ENCODE measurements at places on chromosomes 4 and X. TPM values are rescaled to one million over a fixed set of nuclear protein-coding genes. Genes with fewer than 3 reads are reported as not detected.

The PACRGL gene
- total RNA-seq: 14.8 TPM

The MAGEB6 gene
- not detected for total RNA-seq

The ARHGAP4 gene
- 7.5 TPM for total RNA-seq

The ZGRF1 gene
- total RNA-seq: 5.2 TPM

The CTAG1B gene
- total RNA-seq: not detected

The RNF212 gene
- total RNA-seq: 1.4 TPM

GRCh38 chr4:628311-628741 is 3.0 kb downstream of the PDE6B start:
- no peak for ATAC-seq

DNA sequence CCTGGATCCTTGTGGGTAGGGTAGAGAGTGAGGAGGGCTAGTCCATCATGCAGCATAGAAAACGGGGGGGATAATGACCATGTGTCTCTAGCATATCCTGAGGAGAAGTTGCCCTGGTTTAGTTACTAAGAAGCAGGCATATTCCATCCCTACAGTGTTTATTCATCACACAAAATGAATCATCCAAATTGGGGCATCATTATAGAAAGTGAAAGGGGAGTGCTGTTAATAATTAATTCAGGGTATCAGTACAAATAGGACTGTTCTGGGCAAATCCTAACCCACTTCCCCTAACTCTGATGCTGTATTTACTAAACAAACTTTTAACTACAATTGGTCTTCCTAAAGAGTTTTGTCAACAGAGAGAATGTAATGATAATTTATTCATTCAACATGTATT is 281.1 kb upstream of the ARX start:
- no peak for ATAC-seq

- ATAC-seq: no peak
Observed at GRCh38 chr4:76310683-76311082, 4.2 kb downstream of the STBD1 start.

- ATAC-seq: no peak
Observed at GRCh38 chr4:135204311-135204710, 1002.7 kb upstream of the PABPC4L start.

GRCh38 chrX:136115126-136115903 is 32.0 kb upstream of the FHL1 start:
- ATAC-seq: no peak

- no peak for ATAC-seq
Observed at GRCh38 chr4:180190382-180190781, 2052.8 kb upstream of the TENM3 start.

DNA sequence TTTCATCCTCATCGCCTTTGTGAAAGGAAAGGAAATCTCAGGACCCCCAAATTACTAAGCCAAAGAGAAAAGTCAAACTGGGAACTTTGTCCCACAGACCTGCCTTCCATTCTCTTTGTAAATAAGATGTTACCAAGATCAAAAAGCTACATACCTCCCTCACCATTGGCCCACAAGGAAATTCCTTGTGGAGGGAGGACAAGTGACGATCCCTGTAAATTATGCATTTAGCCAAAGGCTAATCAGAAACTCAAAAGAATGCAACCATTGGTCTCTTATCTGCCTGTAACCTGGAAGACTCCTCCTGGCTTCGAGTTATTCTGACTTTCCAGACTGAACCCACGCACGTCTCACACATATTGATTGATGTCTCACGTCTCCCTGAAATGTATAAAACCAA is 70.3 kb downstream of the SHOX start:
- ATAC-seq: no peak

DNA sequence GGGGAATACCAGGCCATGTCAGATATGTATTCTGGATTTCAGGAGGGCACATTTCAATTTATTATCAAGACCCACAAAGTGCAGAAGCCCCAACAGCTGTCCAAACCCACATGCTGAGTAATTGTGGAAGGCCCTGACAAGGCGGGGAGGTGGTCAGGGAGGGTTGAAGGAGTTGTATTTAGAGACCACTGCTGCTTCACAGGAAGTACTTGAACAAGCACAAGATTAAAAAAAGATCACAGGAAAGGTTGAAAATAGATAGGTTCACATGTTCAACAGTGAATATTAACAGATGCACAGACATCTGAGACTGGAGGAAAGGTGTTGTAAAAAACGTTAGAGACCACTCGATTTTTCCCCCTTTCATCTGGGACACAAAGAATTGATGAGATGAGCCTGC is 17.9 kb downstream of the ATP8A1 start:
- ATAC-seq: no peak

GRCh38 chrX:39983715-39984114 is 114.0 kb downstream of the BCOR start:
- peak; percentile 45 for ATAC-seq

DNA sequence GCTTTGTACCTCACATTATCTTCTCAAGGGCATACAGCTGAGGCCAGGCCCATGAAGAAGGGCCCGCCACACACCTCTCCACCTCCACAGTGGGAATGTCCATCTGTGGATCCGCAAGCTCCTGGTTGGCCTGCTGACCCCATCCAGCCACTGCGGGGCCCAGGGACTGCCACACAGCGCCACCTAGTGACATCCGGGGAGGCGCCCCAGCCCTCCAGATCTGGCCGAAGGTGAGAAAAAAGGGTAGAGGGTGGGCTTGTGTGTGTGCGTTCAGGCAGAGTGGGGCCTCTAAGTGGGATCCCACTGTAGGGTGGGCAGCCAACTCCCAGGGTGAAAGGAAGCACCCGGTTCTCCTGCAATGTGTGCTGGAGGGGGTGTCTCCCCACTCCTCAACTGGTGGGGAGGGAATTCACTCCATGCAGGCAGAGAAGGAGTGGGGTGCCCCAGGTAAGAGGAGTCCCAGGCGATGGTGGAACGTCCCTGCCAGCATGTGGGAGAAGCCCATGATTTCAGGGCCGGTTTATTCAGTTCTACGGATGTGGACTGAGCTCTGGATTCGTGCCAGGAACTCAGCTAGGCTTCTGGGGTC is 117.3 kb downstream of the ENPP6 start:
- ATAC-seq: peak; percentile 63

DNA sequence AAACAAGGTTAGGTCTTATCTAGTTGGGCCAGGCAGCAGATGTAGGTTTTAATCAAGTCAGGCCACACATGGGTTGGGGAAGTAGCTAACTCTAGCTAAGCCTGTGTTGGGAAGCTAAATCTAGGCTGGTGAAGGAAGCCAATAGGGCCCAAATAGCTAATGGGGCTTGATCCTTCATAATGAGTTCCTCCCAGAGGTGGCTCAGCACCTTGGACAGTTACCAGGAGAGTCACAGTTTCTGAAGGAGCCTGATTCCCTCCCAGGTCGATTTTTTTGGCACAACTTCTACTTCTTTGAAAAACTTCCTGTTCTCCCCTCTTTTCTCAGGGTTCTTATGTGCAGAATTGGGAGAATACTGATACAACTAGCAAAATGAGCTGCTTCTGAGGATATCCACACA is 242.5 kb upstream of the PRPS2 start:
- no peak for ATAC-seq

DNA sequence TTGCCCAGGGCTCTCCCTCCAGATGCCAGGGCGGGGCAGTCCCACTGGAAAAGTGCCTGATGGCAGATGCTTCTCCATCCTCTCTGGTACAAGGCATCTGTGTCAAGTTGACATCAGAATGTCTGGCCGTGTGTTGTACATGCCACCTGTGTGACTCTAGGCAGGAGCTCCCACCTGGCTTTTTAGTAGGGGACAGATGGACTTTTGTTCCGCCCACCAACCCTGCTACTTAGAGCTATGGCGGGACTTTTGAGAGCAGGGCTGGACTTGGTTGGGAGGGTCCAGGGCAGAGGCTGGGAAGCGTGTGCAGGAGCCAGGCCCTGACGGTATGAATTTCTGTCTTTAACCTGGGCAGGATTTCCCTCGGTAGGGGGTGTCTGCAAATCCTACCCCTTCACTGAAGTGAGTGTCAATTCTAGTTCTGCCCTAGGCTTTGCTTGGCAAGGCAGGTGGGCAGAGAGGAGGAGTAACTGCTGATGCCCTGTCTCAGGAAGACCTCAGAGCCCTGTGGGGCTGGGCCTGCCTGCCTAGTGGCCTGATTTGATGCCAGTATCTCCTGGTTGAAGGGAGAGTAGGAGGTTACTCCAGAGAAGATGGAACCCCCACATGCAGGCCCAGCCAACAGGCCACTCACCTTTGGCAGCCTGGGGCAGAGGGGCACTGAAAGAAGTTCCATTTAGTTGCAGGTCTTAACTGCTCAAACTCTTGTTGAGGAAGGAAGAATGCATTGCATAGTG is 99.1 kb downstream of the PJA1 start:
- ATAC-seq: no peak

Data from esophagus mucosa (tissue), 1 donor.